HFFc6 (cell line): ENCODE measurements at places on chromosomes 3 and 15.

DNA sequence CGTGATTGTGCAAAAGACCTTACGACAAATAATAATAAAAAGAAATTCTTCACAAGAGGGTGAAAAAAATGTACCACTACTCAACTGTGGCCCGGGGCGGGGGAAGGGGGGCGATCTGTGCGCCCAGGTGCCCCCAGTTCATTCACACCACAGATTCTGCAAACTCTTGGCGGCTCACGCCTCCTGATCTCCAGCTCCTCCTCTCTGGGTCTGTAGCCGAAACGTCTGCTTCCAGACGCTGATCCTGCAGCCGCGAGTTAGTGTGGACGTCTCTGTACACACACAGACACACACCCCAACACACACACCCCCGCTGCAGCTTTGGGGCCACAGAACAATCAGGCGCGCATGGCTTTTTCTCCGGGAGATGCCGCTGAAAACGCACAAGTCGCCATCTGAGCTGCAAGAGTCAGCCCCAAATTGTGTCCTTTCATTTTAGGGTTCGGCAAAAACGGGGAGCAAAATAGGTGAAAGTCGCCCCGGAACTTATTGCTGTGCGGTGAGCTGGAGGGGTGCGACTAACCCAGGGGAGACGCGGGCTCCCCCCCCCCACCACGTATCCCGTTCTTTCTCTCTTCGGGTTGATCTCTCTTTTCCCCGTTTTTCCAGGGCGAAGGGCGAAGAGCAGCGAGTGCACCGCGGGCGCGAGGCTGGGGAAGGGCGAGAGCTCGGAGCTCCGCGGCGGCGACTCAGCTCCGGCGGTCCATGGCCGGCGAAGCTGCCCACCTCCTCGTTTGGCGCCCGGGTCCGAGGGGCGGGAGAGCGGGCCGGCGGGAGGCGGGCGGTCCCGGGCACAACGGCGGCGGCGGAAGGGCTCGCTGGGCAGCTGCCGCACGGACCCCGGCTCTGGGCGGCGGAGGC, 505 bp upstream of the WNT5A start:
- DNase-seq, result peak; percentile 59

- DNase-seq, result no peak
Measured at GRCh38 chr15:63906266-63906584, 72.5 kb upstream of the HERC1 start.

DNA sequence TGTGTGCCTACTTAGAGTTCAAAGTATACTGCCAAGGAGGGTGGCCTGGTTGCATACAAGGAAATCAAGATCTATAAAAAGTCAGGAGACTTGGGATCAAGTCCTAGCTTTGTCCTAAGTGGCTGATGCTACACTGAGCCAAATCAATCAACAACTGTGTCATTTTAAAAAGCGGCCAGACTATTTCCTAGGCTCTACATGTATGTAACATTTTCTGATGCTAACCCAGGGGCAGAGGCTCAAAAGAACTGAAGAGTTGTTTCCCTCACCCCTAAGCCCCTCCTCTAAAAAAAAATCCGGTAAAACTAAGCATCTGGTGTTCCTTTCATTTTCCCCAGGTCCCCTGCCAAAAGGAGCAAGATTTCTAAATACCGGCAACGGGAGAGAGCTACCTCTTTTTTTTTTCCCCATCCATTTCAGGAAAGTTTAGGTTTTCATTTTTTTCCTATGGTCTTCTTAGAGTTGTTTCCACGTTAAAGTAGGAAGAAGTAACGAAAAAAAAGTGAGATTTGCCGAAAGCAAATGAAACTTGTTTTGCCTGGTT, 18.8 kb upstream of the CHD2 start:
- no peak for DNase-seq

GRCh38 chr3:104549099-104549714, 817.5 kb upstream of the ALCAM start:
- DNase-seq, result peak; percentile 8

DNA sequence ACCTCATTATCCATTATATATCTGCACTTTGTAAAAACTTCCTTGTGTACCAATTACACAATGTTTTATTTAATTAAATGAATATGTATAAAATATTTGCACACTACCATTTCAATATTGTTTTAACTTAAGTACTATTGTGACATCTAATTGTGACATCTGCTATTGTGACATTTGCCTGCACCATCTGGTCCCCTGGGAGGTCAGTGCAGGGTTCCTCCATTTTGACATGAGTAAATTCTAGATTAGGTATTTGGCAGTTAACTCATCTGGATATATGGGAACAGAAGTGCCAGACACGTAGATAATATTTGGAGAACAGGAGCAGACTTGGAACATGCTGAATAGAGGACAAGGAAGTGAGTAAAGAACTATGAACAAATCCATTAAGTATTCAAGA, 332.1 kb downstream of the VGLL3 start:
- no peak for DNase-seq

GRCh38 chr3:195286115-195286872, 15.3 kb upstream of the XXYLT1 start:
- DNase-seq, result no peak

- no peak for DNase-seq
Measured at GRCh38 chr15:60928210-60928609, 300.9 kb downstream of the RORA start.

DNA sequence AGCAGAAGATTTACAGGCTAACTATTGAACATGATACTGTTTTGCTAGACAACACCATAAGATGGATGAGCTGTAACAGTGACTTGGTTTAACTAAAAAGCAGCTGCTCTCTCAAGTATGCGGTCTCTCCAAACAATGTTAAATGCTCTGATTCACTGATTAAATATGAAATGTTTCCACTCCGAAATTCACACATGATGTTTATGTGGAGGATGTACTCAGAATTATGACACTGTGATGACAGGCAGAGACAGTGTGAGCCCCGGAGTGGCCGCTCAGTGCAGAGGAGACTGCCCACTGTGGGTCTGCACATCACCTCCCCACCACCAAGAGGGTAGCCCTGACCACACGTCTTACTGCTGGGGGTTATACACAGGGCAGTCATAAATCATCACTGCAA, 83.9 kb upstream of the MEX3B start:
- peak; percentile 87 for DNase-seq

GRCh38 chr3:157832588-157832987, 273.6 kb downstream of the SHOX2 start:
- peak; percentile 69 for DNase-seq

- DNase-seq, result no peak
Measured at GRCh38 chr15:45169608-45170480, 17.9 kb downstream of the SHF start.

DNA sequence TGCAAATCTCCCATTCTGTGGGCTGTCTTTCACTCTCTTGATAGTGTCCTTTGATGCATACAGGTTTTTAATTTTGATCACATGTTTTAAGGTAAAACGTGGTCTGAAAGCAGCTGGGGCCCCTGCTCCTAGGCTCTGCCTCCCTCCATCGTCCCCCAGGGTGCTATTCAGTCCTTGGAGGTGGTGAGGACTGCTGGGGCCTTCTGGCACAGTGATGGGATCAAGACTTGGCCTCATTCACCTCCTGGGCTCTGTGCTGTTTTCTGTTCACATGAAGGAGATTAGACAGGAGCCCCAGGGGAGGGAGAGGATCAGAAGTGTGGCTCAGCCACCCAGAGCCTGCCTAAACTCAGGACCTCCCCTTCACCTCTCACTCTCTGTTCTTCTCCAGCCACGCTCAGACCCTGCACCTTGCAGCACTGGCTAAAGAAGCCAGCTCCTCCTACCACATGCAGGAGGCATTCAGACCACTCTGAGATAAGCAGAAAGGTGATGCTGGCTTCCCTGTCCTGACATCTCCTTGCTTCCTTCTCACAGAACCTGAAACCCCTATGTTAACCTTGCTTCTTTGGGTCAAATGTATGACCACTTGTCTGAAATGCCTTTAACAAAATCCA, 43.9 kb downstream of the PAQR5 start:
- DNase-seq, result no peak

DNA sequence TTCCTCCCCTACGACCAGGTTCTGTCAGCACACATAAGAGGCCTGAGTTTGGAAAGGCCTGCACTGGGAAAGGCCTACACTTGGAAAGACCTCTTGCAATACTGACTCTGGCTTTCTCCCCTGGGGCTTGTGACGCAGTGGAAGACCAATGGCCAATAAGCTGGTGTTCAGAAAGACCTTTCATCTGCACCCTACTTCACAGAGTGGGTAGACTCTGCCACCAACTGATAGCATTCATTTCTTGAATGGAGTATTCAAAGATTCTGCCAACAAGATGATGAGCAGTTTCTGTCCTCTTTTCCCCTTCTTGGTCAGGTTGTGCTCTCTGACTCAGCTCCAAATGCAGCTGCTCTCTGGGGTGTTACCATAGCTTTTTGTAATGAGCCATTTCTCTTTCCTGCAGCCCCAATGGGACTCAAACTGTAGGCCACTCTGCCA, 48.8 kb downstream of the TIPARP start:
- peak; percentile 21 for DNase-seq

DNA sequence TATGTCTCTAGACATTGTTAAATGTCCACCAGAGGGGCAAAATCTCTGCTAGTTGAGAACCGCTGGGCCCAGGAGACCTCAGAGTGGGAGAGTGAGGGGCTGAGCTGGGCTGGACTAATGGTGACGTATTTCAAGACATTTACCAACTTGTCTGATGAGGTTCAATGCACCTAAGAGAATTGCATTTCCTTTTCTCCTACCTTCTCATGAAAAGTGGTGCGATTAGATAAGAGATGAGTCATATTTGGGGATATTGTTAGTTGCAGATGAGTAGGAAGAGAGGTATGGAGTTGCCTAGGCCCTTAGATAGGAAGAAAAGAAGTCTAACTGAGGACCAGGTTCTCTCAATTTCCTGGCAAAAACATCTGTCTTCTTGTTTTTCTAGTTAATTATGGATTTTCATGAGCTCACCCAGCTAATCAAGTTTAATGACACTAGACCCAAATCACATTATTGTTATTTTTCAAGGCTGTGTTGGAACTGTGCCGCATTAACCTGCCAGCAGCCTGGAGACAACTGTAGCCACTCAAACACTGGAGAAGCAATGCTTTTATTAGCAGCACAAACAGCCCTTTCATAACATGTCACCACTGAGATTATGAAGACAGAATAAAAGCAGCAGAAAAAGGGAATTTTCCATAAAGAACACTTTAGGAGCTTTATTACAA, 144.2 kb downstream of the PDCD6IP start:
- DNase-seq, result no peak

- no peak for DNase-seq
Measured at GRCh38 chr3:86782286-86782685, 208.7 kb downstream of the VGLL3 start.

GRCh38 chr15:68445351-68445750, 13.4 kb upstream of the ITGA11 start:
- DNase-seq, result no peak

GRCh38 chr3:140950144-140950543, 8.5 kb downstream of the SLC25A36 start:
- no peak for DNase-seq

DNA sequence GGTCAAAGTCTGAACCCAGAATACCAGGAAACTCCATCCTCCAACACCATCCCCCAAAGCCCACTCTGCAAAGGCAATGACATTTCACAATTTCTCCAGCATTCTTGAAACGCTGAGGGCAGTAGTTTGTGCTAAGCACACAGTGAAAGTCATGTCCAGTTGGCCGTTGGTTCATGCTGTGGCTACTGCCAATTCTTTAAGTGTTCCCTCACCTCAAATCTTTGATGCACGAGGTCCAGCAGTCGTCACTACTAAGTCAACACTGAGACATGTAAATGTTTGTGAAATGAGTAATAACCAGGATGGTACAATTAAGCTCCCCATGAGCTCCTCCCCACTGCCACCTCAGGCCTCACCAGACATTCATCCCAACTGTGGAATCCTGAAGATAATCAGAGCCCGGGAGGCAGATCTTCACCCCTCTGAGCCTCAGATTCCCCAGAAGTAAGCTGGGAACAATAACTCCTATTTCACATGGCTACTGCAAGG, 7.0 kb downstream of the SUCLG2 start:
- DNase-seq, result peak; percentile 99

DNA sequence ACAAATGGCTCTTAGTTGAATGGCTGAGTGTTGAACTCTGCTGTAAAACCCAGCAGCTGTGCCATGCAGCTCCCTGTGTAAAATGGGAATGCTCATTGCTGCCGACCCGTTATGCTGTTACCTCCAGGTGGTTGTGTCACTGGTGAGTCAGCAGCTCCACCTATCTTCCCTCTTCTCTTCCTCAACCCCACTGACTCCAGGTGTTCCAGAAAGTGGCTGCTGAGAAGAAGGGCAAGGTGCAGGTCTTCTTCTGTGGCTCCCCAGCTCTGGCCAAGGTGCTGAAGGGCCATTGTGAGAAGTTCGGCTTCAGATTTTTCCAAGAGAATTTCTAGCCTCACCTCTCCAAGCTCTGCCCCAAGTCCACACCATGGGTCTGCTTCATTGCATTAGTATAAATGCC, 41.9 kb downstream of the NOX5 start:
- DNase-seq, result no peak

- no peak for DNase-seq
Measured at GRCh38 chr3:108475220-108475782, 35.1 kb downstream of the MYH15 start.

DNA sequence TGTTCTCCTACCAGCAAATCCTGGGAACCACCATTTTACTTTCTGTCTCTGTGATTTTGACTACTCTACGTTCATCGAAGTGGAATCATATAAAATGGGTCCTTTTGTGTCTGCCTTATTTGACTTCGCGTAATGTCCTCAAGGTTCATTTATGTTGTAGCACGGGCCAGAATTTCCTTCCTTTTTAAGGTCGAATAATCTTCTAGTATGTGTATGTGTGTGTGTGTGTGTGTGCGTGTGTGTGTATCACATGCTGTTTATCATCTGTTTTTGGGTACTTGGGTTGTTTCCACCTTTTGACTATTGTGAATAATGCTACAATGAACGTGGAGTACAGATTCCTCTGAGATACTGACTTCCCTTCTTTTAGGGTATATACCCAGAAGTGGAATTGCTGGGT, 35.3 kb downstream of the STARD5 start:
- no peak for DNase-seq
